ENCODE measurements at places on chromosomes 16 and 17.

DNA sequence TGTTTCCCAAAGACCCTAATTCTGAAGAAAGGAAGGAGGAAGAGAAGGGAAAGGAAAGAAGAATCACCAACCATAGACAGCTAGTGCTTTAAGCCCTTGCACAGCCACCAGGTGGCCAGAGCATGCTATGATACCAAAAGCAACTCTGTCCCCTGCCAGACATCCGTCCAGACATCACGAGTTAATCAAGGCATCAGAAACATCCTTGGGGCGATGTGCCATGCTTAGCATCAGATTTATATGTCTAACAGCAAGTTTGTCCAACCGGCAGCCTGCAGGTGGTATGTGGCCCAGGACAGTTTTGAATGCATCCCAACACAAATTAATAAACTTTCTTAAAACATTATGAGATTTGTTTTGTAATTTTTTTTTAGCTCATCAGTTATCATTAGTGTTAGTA lies 2.9 kb upstream of the CRYBA1 start:
- no peak for DNase-seq

GRCh38 chr17:30796016-30796415 lies 28.5 kb downstream of the CRLF3 start:
- no peak for DNase-seq

- no peak for DNase-seq
Measured at GRCh38 chr17:30422171-30422570, 43.4 kb downstream of the CPD start.

GRCh38 chr17:44307387-44308186 lies 814 bp upstream of the RUNDC3A start:
- DNase-seq = no peak

DNA sequence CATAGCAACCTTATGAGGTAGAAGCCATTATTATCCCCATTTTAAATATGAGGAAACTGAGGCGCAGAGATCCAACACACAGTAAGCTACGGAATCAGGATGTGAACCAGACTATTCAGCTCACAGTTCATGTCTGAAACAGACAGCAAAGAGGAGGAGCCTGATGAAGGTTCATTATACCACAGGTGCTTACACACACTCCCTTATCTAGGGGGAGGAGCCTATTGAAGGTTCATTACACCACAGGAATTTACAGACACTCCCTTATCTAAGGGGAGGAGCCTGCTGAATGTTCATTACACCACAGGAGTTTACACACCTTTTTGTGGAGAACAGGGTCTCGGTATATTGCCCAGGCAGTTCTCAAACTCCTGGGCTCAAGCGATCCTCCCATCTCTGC lies 21.9 kb downstream of the C16orf95 start:
- no peak for DNase-seq

DNA sequence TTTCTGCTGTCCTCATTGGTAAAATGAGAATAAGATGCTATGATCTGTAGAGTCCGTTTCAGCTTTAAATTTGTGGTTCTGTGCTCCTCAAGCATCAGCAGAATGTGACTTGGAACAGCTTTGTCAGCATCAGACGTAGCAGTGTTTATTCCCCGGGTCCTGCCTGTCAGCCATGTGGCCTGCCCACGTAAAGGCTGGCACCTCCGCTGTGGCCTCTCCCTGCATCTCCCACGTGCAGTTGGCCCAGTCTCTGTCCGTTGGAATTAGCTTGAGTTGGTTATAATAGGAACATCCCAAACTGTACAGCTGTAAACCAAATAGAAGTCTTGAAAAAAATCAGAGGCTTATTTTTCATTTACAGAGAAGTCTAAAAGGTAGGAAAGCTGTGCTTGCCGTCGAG lies 61.7 kb downstream of the ARHGAP44 start:
- DNase-seq = no peak

DNA sequence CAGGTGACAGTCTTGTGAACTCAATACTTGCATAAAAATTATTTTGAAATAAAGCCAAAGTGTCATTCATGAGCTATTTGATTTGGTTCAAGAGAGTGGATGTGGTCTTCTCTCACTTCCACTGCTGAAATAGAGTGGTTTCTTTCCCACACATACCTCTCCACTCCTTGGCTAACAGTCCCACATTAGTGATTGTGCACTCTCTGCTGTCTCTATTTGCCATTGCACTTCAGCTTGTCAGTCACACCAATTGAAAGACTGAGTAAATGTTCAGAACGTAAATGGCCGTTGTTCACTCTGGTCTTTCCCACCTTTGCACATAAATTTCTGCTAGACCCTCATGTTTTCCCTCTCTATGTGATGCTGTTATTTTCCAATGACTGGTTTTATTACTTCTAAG lies 197.5 kb downstream of the FTO start:
- no peak for DNase-seq
